ENCODE measurements at places on chromosomes 2 and 18.

DNA sequence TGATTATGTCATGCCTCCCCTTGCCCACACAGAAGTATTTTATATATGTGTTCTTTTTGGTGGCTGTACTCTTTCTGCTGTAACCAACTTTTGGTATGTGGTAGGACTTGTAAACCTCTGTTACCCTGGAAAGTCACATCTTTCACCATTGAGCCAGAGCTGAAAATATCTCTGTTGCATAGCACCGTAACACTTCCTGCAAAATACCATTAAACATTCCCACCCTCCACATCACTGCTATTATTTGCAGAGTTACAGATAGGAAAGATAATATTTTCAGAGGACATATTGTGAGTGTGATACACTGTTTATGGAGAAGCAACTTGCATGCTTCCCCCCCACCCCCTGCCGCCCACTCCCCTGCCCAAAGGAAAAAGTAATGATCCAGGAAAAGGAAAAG, 44.8 kb downstream of the CAB39 start:
- DNase-seq, result no peak

DNA sequence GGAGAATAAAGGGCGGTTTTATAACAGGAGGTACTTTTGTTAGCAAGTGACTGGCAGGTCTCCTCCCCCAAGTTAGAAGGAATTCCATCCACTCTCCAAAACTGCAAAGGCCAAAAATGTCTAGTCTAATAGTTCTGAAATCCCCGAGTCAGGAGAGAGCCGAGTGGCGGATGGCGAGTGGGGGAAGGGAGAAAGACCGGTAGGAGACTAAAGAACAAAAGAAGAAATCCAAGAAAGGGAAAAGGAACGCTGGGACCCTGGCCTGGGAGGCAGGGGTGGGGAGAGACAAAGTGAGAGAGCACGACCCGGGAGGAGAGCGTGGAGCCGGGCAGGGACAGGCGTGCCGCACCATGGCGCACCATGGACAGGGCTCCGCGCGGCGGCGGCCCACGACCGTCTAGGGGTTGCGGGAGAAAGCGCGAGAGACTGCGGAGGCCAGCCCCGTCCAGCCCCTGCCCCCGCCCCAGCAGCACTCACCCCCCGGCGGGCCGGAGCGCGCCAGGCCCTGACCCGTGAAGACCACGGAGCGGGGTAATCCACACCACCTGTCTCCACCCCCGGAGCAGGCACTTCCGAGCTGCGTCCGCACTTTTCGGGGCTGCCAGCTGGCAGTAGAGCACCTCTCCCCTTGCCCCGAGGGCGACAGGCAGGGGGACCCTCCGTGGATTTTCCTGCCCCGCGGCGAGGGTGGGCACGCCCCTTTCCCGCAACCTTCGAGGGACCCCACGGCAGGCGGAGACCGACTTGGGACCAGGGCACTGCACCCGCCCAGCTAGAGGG, 1.6 kb downstream of the CDH2 start:
- DNase-seq, result no peak

GRCh38 chr18:48616484-48617255, 77.8 kb downstream of the CTIF start:
- DNase-seq, result no peak

GRCh38 chr2:65722028-65722778, 289.8 kb upstream of the SPRED2 start:
- DNase-seq, result no peak

- DNase-seq, result no peak
Observed at GRCh38 chr2:201907563-201907881, 101.2 kb downstream of the CDK15 start.

DNA sequence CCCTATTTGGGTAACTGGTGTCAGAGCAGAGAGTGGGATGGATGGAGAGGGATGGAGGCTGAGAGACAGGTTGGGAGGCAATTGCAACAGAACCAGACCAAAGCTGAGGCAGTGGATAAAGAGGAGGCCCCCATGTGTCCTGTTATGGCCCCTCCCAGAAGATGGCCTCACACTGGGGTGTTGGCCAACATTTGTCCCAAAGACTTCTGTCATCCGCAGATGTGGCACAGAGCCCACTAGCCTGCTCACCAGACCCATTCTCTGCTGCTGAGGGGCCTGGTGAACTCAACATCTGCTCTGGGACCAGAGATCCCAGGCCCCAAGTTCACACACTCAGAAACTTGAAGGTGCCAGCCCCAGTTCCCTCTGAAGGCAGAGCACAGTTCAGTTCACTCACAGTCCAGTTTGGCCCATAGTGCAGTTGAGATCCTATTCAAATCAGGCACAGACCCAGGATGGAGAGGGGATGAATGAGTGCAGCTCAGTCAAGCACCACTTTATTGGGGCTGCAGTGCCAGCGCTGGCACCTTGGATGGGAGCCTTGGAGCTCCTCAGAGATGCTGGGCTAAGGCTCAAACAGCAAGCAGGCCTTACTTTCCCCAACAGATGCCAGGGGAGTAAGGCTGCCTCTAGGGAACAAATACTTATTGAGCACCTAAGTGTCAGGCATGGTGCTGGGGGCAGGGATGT, 189.2 kb downstream of the ZBTB7C start:
- no peak for DNase-seq

- DNase-seq, result no peak
Observed at GRCh38 chr18:13542520-13542847, 183.9 kb downstream of the FAM210A start.

- no peak for DNase-seq
Observed at GRCh38 chr2:235096447-235096846, 144.6 kb downstream of the SH3BP4 start.

- no peak for DNase-seq
Observed at GRCh38 chr18:26301681-26302080, 75.4 kb downstream of the TAF4B start.

- no peak for DNase-seq
Observed at GRCh38 chr2:99825630-99826029, 316.8 kb downstream of the AFF3 start.

- DNase-seq, result no peak
Observed at GRCh38 chr2:7089898-7090510, 172.8 kb downstream of the RNF144A start.

DNA sequence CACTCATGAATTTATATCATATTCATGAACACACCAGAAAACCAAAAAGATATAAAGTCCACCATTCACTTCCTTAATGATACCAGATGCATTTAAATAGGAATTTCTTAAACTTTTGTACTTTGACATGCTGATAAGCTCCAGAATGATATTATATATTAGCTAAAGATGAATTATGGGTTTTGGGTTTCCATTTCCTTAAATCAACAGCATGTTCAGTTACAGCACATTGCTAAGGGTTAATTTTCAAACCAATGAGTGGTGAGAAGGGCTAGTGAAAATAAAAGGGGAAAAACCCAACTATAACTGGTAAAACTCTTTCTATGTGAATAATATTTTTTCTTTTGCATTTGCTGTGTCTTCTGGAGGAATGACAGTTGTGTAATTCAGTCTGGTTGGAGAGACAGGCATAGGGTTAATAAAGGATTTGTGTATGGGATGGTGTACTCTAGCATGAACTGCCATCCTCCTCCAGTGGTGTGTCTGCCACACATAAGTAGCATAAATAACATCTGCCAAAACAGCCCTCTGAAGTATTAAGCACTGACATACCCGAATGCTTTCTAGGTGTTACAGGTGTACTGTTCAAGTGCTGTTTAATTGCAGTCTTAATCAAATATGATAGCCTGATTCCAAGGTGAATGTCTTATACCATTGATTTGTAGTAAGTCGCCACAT, 19.3 kb upstream of the CPS1 start:
- no peak for DNase-seq
